ENCODE measurements at places on chromosomes 6 and 20. TPM values are rescaled to one million over a fixed set of nuclear protein-coding genes. Genes with fewer than 3 reads are reported as not detected.

DNA sequence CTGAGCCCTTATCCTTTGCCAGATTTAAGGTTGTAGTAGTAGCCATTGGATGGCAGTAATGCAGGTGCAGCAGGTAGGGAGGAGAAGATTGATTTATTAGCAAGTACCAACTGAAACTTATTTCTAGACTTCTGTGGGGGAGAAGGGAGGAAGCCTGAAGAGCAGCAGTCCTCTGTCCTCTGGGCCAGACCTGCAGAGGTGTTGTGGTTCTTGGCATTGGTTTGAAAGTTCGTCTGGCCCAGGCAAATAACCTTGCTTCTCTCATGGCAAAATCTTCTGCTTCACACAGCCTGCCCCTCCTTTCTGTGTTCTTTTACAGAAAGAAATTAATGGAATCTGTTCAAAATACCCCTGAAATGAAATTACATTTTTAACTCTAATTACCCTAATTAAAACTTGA lies 24.5 kb downstream of the RALY start:
- no peaks in the 10 kb centered on the region for H3K27me3 ChIP-seq
- no peak overlapping the region for H3K4me3 ChIP-seq
- no peak overlapping the region for H3K27ac ChIP-seq
- no peaks in the 10 kb centered on the region for H3K36me3 ChIP-seq

GRCh38 chr6:31888276-31889258 lies 8.9 kb downstream of the EHMT2 start:
- no peak overlapping the region for H3K4me3 ChIP-seq
- H3K27ac ChIP-seq, result no peak overlapping the region
- H3K27me3 ChIP-seq, result no peaks in the 10 kb centered on the region
- DNase-seq, result no peak
- no peaks in the 10 kb centered on the region for H3K4me1 ChIP-seq
- peaks cover 96% of the 10 kb centered on the region for H3K36me3 ChIP-seq

Gene GTPBP2
- total RNA-seq, result 71.2 TPM

GRCh38 chr6:108711826-108712225 lies 136.4 kb upstream of the ARMC2 start:
- no peak overlapping the region for H3K4me3 ChIP-seq
- no peaks in the 10 kb centered on the region for H3K27me3 ChIP-seq
- DNase-seq, result no peak
- H3K27ac ChIP-seq, result no peak overlapping the region
- peaks cover 15% of the 10 kb centered on the region for H3K4me1 ChIP-seq

- no peak overlapping the region for H3K4me3 ChIP-seq
- no peak overlapping the region for H3K27ac ChIP-seq
- no peaks in the 10 kb centered on the region for H3K4me1 ChIP-seq
- no peaks in the 10 kb centered on the region for H3K36me3 ChIP-seq
- H3K27me3 ChIP-seq, result no peaks in the 10 kb centered on the region
Measured at GRCh38 chr6:40197371-40197770, 263.1 kb upstream of the MOCS1 start.

GRCh38 chr6:100453701-100454521 lies 10.8 kb downstream of the SIM1 start:
- no peaks in the 10 kb centered on the region for H3K4me1 ChIP-seq
- DNase-seq, result no peak
- no peak overlapping the region for H3K27ac ChIP-seq

Data from upper lobe of left lung (tissue), 6 donors.